Myocyte (in vitro differentiated cells): ENCODE measurements at places on chromosomes 7 and 10.

DNA sequence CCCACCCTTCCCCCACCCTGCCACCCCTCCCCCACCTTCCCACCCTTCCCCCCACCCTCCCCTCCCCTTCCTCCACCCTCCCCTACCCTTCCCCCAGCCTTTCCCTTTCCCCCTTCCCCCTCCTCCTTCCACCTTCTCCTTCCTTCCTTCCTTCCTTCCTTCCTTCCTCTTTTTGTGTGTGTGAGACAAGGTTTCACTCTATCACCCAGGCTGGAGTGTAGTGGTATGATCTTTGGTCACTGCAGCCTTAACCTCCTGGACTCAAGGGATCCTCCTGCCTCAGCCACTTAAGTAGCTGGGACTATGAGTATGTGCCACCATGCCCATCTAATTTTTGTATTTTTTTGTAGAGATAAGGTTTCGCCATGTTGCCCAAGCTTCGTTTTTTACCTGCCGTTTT lies 35.2 kb downstream of the CYP17A1 start:
- no peak for DNase-seq

- DNase-seq: no peak
Observed at GRCh38 chr10:123576706-123577105, 89.4 kb upstream of the GPR26 start.

GRCh38 chr7:156423876-156424275 lies 216.7 kb upstream of the RNF32 start:
- DNase-seq: no peak

GRCh38 chr7:157784979-157785441 lies 448.2 kb downstream of the DNAJB6 start:
- DNase-seq: no peak

DNA sequence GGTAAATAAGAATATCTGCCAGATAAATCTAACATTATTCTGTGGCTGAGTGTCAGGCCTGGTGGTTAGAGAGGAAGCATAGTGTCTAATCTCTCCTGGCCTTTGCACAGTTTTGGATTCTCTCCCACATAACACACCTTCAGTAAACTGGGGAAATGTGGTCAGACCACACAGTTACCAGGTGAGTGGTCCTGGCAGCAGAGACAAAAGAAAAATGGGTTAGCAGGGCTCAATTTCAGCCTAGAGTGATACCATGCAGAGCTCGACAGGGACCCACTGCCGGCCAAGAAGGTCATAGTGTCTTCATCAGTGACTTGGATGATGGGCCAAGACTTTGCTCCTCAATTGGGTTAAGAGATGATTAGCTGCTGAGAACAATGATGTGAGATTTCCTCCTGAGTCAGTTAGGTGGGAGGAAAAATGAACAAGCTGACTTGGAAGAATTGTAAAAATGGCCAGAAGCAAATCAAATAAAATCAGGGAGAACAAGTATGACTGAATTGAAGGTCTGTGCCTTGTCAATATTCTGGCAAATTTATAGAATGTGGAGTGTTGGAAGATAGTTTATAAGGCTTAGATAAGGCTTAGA lies 69.2 kb upstream of the EFCAB10 start:
- no peak for DNase-seq

DNA sequence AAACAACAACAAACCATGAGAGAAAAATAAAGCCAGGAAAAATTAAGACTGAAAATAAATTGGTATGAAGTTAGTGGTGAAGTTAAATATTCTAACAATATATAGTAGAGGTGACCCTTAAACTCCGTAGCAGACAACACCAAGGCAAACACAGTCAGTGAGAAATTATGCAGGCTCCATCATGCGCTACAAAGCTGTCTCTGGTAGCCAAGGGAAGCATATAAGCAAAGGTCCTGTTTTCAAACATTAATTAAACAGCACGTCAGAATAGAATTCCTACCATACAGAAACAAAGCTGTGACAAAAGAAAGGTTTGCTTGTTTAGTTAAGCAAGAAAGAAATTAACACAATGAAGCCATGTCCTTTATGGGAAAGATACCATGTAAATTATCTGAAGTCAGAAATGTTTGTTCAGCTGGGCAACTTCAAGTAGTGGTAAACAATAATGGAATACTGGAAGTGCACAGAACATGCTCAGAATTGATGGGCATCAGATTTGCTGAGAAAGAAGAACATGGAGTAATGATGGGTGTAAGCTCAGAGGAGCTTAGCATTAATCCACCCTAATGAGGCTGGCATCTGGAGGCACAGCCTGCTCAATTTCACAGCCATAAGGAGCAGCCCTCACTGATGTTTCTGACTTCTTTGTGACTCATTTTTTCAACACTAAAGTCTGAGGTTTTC lies 75.7 kb downstream of the IGF2BP3 start:
- no peak for DNase-seq

DNA sequence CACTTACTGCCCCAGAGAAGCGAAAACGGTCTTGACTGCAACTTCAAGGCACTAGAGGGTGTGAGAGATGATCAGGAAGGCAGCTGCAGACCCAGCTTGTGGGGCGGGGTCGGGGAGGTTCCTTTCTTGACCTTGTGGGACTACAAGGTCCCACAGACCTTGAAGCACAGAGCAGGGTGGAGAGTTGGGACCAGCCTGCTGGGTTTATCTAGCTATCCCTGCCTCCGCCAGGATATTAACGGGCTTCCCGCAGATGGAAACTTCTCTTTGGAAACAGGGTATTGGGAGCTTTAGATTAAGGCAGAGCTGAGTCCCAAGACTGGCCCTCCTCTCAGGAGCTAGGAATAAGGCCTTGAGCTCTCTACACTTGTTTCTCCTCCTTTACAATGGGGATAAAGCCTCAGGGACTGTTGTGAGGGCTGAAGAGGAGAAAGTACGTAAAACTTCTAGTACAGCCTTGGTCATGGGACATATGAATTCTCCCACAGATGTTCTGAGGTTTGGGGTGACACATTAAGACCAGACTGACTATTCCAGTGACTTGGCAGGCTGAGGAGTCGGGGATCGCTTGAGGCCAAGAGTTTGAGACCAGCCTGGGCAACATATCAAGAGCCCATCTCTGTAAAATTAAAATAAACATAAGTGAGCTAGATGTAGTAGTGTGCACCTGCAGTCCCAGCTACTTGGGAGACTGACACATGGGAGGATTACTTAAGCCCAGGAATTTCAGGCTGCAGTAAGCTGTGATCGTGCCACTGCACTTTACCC lies 153.2 kb downstream of the CDH23 start:
- DNase-seq: no peak

GRCh38 chr7:139875821-139876241 lies 46.8 kb downstream of the TBXAS1 start:
- DNase-seq: no peak

- DNase-seq: peak; percentile 46
Observed at GRCh38 chr10:13865758-13866491, 279.2 kb downstream of the PRPF18 start.

DNA sequence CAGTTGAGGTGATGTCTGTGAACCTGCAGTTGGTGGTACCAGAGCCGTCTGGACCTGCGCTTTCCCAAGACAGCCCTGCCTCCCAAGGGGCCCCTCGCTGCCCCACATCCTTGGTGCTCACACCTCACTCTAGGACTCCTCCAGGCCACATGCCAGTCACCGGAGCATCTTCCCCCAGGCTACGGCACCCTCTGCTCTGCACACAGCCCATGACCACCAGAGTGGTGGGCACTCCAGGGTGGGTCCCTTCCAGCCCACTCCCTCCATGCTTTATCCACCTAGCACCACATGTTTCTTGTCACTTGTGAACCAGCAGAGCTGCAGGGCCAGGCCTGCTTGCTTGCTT lies 183.7 kb upstream of the SH2B2 start:
- DNase-seq: no peak

DNA sequence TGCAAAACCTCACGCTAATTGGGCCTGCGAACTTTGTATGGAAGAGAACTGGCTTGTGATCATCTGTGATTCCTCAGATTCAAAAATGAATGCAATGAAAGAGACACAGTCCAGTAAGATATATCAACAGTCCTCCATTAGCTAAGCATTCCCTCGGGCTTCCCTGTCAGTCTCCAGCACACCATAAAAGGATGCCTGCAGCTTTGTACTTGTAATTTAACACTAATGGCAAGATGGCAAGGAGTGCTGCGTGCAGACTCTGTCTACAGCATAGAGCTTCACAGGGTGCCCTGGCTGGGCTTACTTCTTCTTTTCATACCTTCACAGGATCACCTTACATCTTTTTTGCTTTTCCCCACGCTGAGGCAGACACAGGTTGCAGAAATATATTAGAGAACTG lies 200.0 kb downstream of the GFRA1 start:
- no peak for DNase-seq

- no peak for DNase-seq
Observed at GRCh38 chr10:33535866-33536265, 201.4 kb upstream of the NRP1 start.

DNA sequence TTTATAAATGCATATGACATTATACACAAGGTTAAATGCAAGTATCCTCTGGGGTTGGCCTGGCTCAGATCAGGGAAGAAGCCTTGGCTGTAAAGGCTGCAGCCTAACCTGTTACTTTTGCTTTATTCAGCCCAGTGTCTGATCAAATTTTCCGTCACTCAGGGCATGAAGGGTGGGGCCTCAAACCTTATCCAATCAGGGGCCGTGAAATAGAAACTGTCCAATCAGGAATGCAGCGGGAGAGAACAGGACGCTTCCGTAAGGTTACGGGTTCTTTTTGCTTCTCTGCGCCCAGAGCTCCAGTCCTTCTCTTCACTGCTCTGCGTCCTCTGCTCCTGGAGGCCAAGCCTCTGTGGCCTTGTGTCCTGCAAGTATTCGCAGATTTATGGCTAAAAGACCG lies at the start of gene ZNF716:
Gene ZNF716 (plus strand): TSS at position 274 of the 400 bp plus-strand sequence. CDS start 112 bp downstream, at position 386.
- DNase-seq: no peak

DNA sequence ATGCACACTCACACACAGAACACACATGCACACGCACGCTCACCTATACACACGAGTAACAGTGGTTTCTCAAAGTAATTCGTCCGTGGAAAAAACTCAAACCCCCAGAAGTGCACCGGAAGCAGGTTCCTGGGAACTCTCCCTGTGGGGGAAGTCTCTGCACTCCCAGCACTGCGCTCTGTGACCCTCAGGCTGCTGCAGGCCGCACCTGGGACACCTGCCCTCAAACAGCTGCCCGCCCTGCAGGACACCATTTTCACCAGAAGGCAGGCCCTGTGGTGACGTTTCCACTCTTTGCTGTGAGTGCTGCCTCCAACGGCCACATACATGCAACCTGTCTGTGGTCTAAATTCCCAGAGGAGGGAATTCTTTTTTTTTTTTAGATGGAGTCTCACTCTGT lies 21.3 kb downstream of the YKT6 start:
- no peak for DNase-seq

- no peak for DNase-seq
Observed at GRCh38 chr7:97218767-97219166, 101.3 kb downstream of the SDHAF3 start.

DNA sequence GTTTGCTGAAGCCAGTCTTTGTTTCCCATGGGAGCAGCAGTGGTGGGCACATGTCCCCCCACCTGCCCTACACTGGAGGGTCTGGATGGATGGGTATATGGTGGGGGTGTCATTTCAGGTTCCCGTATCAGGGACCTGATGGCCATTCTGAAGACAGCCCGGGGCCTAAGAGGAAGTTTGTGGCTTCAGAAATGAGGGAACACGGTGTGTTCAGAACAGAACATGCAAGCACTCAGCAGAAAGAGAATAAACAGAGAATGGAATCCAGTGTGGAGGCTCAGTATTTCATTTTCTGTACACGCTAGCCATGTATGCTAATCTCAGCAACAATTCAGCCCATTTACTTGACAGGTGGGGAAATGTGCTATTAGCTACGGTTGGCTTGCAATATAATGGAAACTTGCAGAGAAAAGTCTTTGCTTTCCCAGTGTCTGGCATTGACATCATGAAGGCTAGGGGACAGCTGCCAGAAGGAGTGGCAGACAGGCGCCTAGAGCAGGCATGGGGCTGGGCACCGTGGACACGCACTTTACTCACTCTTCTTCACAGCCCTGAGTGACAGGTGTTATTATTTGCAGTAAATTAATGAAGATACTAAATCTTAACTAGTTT lies 98.6 kb downstream of the ELMO1 start:
- no peak for DNase-seq

- no peak for DNase-seq
Observed at GRCh38 chr10:12533151-12533550, 183.8 kb downstream of the CAMK1D start.

DNA sequence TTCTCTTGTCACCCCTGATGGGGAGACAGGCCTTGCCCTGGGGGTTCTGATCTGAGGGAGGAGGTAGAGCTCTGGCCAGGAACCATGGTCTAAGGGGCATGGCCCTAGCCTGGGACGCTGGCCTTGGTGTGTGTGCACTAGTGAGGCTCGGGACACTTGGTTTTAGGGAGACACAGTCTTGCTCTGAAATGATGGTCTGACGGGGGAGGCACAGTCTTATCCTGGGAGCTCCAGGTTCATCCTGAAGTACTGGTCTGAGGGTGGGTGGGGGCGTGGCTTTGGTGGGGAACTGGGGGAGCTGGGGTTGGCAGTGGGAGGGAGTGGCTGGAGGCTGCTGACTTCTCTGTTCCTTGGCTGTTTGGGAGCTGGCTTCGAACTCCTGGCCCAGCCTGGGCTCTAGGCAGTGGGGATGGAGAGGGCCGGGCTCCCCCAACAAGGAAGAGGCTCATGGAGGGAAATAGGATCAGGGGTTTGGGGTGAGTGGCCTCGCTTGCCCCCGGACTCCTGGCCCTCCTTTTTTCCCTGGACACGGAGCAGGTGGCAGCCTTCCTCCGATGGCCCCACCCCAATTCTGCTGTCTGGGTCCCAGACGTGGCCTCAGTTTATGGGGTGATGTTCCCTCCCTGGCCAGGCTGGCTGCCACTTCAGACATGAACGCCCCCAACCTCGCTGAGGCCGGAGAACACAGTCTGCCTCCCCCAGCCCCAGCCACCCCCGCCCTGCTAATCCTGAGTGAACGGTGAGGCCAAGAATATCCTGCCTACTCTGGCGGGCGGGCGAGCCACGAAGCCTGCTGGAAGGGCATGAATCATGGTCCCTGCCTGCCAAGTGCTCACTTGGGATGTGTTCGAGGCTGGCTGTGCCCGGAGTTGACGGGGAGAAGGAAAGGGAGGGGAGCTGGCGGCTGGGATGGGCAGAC lies 43.5 kb downstream of the TMEM270 start:
- peak; percentile 86 for DNase-seq

GRCh38 chr7:156621652-156622051 lies 18.9 kb upstream of the RNF32 start:
- DNase-seq: no peak

DNA sequence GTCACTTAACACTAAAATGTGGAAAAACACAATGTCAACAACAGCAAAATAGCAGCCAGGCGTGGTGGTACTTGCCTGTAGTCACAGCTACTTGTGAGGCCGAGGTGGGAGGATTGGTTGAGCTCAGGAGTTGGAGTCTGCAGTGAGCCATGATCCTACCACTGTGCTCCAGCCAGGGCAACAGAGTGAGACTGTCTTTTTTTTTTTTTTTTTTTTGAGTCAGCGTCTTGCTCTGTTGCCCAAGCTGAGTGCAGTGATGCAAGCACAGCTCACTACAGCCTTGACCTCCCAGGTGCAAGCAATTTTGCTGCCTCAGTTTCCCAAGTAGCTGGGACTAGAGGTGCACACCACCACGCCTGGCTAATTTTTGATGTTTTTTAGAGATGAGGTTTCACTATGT lies 6.1 kb downstream of the KCTD7 start:
- no peak for DNase-seq

GRCh38 chr7:75534727-75535307 lies 42.7 kb downstream of the SPDYE5 start:
- DNase-seq: peak; percentile 67
